ENCODE measurements at places on chromosomes 5 and 9. TPM values are rescaled to one million over a fixed set of nuclear protein-coding genes. Genes with fewer than 3 reads are reported as not detected.

Gene TAF11L5
- not detected for total RNA-seq

Gene IL17B
- not detected for total RNA-seq

Gene RHOBTB3
- total RNA-seq: 96.9 TPM

Gene AIF1L
- 37.6 TPM for total RNA-seq

Gene ANXA2R
- total RNA-seq: 0.87 TPM

Gene ORM2
- not detected for total RNA-seq

Gene SHLD3
- total RNA-seq: 1.3 TPM
